Activated CD4-positive, alpha-beta T cell treated with anti-CD3 and anti-CD28 coated beads, Interleukin-2, amount 10 ng/mL, durations not matched to agents 24 days and 14 days (primary cell): ENCODE measurements at places on chromosomes 13 and 19. TPM values are rescaled to one million over a fixed set of nuclear protein-coding genes. Genes with fewer than 3 reads are reported as not detected.

GRCh38 chr19:38319421-38320258 lies at the start of gene KCNK6:
Gene KCNK6 (plus strand): TSS chr19:38319845. CDS start chr19:38319951, 106 bp downstream.
- H3K27me3 ChIP-seq: no peaks in the 10 kb centered on the region
- peak within 1 kb of the TSS; percentile 75 for H3K27ac ChIP-seq
- peaks cover 13% of the 10 kb centered on the region for H3K36me3 ChIP-seq
- DNase-seq: peak; percentile 89

DNA sequence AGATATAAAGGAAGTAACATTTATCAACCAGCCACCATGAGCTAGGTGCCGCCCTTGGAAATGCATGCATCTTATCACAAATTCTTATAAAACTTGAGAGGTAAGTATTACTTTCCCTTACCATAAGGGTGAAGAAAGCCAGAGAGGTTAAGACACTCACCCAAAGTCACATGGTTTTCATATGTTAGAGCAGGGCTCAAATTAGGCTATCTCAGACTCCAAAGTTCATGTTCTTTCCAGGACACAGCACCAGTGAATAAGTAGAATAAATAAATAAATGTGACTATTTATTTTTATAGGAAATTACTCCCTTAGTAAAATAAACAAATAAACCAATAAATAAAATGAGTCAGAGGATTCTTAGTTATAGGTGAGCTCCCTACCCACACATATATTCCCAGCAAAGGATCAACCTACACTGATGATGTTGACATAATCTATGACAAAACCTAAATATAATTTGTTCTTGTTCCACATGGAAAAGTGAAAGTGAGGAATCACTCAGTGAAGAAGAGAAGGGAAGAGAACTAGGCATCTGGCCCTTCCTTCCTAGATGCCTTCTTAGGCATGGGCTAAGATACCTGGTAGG lies 27.2 kb downstream of the SPRY2 start:
- no peaks in the 10 kb centered on the region for H3K36me3 ChIP-seq
- H3K4me3 ChIP-seq: no peak overlapping the region
- no peak overlapping the region for H3K27ac ChIP-seq
- DNase-seq: no peak
- H3K4me1 ChIP-seq: no peaks in the 10 kb centered on the region
- H3K27me3 ChIP-seq: no peaks in the 10 kb centered on the region

DNA sequence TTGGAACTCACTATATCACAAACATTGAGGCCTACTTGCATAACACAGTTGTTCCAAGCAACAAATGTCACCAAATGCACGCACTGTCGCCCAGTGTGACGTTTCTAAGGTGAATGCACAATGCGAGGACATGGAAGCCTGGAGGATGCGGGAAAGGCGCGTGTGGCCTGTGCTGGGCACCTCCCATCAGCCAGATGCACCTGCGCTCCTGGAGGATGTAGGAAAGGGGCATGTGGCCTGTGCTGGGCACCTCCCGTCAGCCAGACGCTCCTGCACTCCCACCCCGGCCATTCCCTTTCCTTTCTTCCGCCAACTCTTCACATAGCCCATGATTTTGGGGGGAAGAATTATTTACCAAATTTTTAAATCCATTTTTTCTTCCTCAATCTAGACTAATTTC lies 202.4 kb upstream of the SOX1 start:
- no peak overlapping the region for H3K4me3 ChIP-seq
- no peak for DNase-seq
- no peak overlapping the region for H3K27ac ChIP-seq
- H3K36me3 ChIP-seq: no peaks in the 10 kb centered on the region

DNA sequence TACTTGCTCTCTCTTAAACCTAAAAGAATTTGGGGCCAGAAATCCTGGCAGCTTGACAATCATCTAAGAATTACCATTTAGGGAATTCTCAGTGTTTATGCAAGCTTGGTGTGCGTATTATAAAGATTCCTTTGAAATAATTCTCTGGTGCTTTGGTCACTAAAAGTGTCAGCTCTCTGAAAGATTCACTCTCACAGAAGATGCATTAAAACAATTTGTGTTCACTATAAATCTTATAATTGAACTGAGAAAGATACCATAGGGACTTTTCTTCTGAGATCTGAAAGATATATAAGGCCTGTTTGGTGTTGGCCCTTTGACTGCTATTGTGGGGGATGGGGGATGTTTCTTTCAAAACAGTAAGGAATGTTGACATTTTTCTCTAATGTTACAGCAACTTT lies 27.3 kb downstream of the EPSTI1 start:
- peak overlapping the region; percentile 11 for H3K27ac ChIP-seq
- H3K4me3 ChIP-seq: no peak overlapping the region

- peaks cover 30% of the 10 kb centered on the region for H3K4me1 ChIP-seq
- peaks cover 3% of the 10 kb centered on the region for H3K36me3 ChIP-seq
- H3K27ac ChIP-seq: peak overlapping the region; percentile 90
- H3K4me3 ChIP-seq: peak overlapping the region; percentile 90
- DNase-seq: peak; percentile 76
Observed at GRCh38 chr19:572743-573518, 535 bp downstream of the BSG start.

DNA sequence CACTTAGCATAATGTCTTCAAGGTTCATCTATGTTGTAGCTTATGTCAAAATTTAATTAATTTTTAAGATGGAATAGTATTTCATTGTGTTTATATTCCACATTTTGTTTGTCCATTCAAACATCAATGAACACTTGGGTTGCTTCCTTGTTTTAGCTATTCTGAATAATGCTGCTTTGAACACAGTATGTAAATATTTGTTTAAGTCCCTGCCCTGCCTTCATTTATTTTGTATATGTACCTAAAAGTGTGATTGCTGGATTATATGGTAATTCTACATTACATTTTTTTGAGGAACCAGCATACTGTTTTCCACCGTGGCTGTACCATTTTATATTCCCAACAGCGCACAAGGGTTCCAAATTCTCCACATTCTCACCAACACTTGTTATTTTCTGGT lies 17.6 kb upstream of the SUCLA2 start:
- no peaks in the 10 kb centered on the region for H3K27me3 ChIP-seq
- no peak overlapping the region for H3K4me3 ChIP-seq
- H3K36me3 ChIP-seq: peaks cover 4% of the 10 kb centered on the region
- DNase-seq: no peak

DNA sequence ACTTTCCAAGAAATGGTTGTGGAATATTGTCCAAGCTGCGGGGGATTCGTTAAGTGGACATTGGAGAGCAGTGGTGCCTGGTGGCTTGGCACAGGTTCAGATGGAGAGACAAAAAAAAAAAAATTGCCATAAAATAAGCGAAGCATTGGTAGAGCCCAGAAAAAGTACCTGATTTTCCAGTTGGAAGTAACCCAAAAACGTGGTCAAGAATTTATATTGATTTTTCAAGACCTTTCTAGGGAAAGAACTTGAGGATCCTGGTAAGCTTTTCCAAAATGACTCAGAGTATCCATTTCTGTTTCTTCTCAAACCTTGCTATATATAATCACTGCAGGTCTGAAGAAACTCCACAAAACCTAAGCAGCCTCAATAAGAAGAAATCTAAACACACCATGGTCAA lies 94.6 kb downstream of the ING1 start:
- no peak overlapping the region for H3K27ac ChIP-seq
- DNase-seq: no peak
- no peaks in the 10 kb centered on the region for H3K4me1 ChIP-seq
- H3K4me3 ChIP-seq: no peak overlapping the region
- H3K36me3 ChIP-seq: no peaks in the 10 kb centered on the region

DNA sequence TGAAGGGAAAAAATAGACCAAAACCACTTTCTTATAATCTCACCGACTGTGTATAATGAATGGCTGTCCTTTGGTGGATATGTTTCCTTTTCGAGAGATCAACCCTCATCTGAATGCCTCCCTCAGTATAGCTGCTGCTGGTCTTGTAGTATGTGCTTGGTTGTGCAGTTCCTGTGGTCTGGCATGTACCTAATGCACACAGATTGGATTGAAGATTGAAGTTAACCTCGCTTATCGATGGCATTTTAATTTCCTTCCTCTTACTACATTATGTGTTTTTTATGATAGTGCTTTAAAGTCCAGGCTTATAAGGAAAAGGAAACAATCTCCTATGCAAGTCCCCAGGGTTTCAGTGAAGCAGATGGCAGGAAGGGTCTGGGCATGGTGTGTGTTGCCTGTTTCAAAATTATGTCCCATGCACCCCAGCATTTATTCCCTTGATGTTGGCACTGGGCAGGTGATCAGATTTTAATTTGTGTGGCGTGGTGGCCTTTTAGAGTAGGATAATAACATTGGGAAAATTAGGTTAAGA lies 334.1 kb downstream of the SHISA2 start:
- H3K4me3 ChIP-seq: no peak overlapping the region
- peaks cover 23% of the 10 kb centered on the region for H3K27me3 ChIP-seq
- H3K27ac ChIP-seq: no peak overlapping the region
- H3K4me1 ChIP-seq: no peaks in the 10 kb centered on the region

DNA sequence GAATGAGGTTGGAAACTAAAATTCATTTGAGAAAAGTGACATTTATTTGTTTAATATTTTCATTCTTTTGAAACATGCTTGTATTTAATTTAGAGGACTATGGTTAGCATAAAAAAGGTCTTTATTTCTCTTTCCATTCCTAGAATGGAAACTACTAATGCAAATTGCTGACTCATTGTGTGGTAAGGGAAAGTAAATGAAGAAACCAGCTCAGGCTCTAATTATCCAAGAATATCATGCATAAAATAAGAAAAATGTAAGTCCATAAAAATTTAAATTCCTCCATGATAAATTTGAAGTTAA lies 777.0 kb upstream of the SLITRK1 start:
- H3K27ac ChIP-seq: no peak overlapping the region
- DNase-seq: no peak
- no peak overlapping the region for H3K4me3 ChIP-seq
- no peaks in the 10 kb centered on the region for H3K36me3 ChIP-seq

- DNase-seq: no peak
- H3K27me3 ChIP-seq: peaks cover 1% of the 10 kb centered on the region
- H3K36me3 ChIP-seq: no peaks in the 10 kb centered on the region
Observed at GRCh38 chr19:5850743-5851293, 431 bp downstream of the FUT3 start.

- no peak for DNase-seq
- H3K36me3 ChIP-seq: no peaks in the 10 kb centered on the region
- no peaks in the 10 kb centered on the region for H3K4me1 ChIP-seq
- no peak overlapping the region for H3K4me3 ChIP-seq
- no peak overlapping the region for H3K27ac ChIP-seq
Observed at GRCh38 chr13:66139701-66140100, 1090.4 kb downstream of the PCDH9 start.

GRCh38 chr13:45604892-45605291 lies 10.6 kb downstream of the ERICH6B start:
- H3K4me3 ChIP-seq: no peak overlapping the region
- H3K4me1 ChIP-seq: no peaks in the 10 kb centered on the region
- no peak overlapping the region for H3K27ac ChIP-seq
- no peaks in the 10 kb centered on the region for H3K36me3 ChIP-seq
- peaks cover 21% of the 10 kb centered on the region for H3K27me3 ChIP-seq

- peaks cover 78% of the 10 kb centered on the region for H3K36me3 ChIP-seq
- no peaks in the 10 kb centered on the region for H3K27me3 ChIP-seq
- no peak overlapping the region for H3K4me3 ChIP-seq
- no peak overlapping the region for H3K27ac ChIP-seq
- peaks cover 5% of the 10 kb centered on the region for H3K4me1 ChIP-seq
Observed at GRCh38 chr13:23349161-23349897, 84.2 kb downstream of the SACS start.

GRCh38 chr13:33918199-33918932 lies 100.4 kb downstream of the RFC3 start:
- no peaks in the 10 kb centered on the region for H3K36me3 ChIP-seq
- DNase-seq: no peak
- no peaks in the 10 kb centered on the region for H3K4me1 ChIP-seq
- H3K27ac ChIP-seq: no peak overlapping the region
- H3K27me3 ChIP-seq: no peaks in the 10 kb centered on the region

DNA sequence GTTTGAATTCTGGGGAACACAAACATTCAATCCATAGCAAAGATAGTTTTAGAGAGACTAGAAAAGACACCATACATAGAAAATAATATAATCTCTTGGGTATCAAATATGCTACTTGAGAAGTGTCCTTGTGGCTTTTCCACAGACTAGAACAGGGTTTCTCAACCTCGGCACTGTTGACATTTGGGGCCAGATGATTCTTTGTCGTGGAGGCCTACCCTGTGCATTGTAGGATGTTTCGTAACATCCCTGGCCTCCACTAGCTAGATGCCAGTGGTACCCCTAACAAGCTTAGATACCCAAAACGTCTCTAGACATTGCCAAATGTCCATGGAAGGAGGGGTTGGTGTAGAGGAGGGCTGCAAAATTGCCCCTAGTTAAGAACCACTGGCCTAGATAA lies 2.2 kb upstream of the ESD start:
- H3K27ac ChIP-seq: no peak overlapping the region
- peaks cover 25% of the 10 kb centered on the region for H3K4me1 ChIP-seq
- peaks cover 4% of the 10 kb centered on the region for H3K27me3 ChIP-seq
- no peak for DNase-seq
- peaks cover 10% of the 10 kb centered on the region for H3K36me3 ChIP-seq

GRCh38 chr19:6030214-6030507 lies 52.2 kb upstream of the RANBP3 start:
- peak overlapping the region; percentile 12 for H3K27ac ChIP-seq
- peaks cover 4% of the 10 kb centered on the region for H3K36me3 ChIP-seq
- H3K4me1 ChIP-seq: peaks cover 5% of the 10 kb centered on the region
- no peaks in the 10 kb centered on the region for H3K27me3 ChIP-seq
- H3K4me3 ChIP-seq: no peak overlapping the region
- no peak for DNase-seq

GRCh38 chr19:46821512-46822409 lies 28.9 kb downstream of the AP2S1 start:
- H3K4me1 ChIP-seq: peaks cover 38% of the 10 kb centered on the region
- peak overlapping the region; percentile 77 for H3K27ac ChIP-seq
- H3K36me3 ChIP-seq: no peaks in the 10 kb centered on the region
- peak overlapping the region; percentile 50 for H3K4me3 ChIP-seq

DNA sequence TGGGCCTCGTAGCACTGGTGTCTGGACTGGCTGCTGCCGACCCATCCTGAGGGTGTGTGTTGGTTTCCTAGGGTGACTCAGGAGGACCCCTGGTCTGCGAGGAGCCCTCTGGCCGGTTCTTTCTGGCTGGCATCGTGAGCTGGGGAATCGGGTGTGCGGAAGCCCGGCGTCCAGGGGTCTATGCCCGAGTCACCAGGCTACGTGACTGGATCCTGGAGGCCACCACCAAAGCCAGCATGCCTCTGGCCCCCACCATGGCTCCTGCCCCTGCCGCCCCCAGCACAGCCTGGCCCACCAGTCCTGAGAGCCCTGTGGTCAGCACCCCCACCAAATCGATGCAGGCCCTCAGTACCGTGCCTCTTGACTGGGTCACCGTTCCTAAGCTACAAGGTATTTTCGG lies 13.8 kb downstream of the TIMM13 start:
- no peak overlapping the region for H3K27ac ChIP-seq
- H3K27me3 ChIP-seq: no peaks in the 10 kb centered on the region
- DNase-seq: no peak
- H3K36me3 ChIP-seq: peaks cover 5% of the 10 kb centered on the region
- peaks cover 2% of the 10 kb centered on the region for H3K4me1 ChIP-seq

The ZNF93 gene
- 7.2 and 8.3 TPM in 2 replicates for total RNA-seq

The MUC16 gene
- not detected in 2 replicates for total RNA-seq

The PABPC3 gene
- 0.43 and 0.54 TPM in 2 replicates for total RNA-seq

The RASGRP4 gene
- 2.1 and 2.2 TPM in 2 replicates for total RNA-seq

The PGLYRP1 gene
- not detected in 2 replicates for total RNA-seq

The GRIK5 gene
- 3.9 and 4.9 TPM in 2 replicates for total RNA-seq

The C2CD4C gene
- total RNA-seq: 0.07 and 0.17 TPM in 2 replicates

The PLIN5 gene
- total RNA-seq: not detected in 2 replicates
